ENCODE measurements at places on chromosomes 1 and 21.

- no peak for DNase-seq
Measured at GRCh38 chr1:244302876-244303609, 148.7 kb downstream of the ADSS2 start.

DNA sequence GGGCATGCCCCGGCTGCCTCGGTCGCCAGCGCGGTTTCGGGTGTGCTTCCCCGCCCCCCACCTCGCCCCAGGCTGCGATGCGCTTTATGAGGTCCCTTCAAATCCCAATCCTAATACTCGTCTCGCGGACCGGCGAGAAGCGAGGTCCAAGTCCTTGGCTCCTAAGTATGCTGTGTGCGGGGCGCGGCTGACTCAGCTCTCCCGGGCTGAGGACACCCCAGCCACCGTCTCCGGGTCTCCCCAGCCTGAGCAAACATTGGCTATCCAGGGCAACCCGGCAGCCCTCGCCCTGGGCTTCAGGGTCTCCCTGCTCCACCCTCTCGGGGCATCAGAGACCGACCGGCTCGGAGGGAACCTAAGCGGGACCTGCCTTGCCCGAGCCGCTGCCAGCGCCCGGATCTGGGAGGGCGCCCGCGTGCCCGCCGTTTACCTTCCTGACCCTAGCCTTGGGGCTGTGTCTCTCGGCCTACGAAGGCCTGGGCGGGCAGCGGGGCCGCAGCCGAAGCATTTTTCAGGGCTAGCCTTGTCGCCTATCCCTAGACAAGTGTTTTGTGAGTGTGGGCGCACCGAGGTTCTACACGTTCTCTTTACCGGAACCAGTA, 1.2 kb downstream of the ITPKB start:
- DNase-seq: peak; percentile 46

- no peak for DNase-seq
Measured at GRCh38 chr1:72846476-72847278, 564.3 kb upstream of the NEGR1 start.

DNA sequence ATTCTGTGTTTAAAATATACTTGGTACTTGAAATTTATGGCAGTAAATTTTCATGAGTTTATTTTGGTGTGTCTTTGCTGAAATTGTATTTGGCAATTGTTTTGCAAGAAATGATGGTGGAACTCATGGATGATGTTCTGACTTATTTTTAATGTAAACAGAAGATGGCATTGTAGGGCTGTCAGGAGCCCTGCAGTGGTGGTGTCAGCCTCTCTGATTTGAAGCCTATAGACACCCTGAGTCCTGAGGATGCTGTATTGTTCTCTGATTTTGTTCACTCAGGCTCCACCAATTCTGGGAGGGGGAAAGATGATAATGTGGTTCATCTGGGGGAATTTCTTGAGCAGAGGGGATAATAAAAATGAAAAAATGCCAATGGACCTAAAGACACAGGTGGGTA, 79.8 kb downstream of the LHX8 start:
- DNase-seq: no peak

DNA sequence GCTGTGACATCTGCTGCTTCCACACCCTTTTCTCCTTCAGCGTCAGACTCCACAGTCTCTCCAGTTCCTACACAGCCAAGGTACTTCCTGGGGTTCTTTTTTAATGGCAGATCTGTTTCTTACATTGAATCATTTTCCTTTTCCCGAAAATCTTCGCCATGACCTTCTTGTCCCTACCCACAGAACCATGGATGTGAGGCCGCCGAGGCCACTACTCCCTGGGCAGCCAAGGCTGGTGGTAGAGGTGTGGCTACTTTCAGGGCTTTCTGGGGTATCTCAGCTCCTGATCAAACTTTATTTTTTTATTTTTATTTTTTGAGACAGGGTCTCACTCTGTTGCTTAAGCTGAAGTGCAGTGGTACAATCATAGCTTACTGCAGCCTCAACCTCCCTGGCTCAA, 9.5 kb upstream of the LIN9 start:
- no peak for DNase-seq

GRCh38 chr21:42636520-42637266, 16.7 kb upstream of the PDE9A start:
- DNase-seq: no peak

DNA sequence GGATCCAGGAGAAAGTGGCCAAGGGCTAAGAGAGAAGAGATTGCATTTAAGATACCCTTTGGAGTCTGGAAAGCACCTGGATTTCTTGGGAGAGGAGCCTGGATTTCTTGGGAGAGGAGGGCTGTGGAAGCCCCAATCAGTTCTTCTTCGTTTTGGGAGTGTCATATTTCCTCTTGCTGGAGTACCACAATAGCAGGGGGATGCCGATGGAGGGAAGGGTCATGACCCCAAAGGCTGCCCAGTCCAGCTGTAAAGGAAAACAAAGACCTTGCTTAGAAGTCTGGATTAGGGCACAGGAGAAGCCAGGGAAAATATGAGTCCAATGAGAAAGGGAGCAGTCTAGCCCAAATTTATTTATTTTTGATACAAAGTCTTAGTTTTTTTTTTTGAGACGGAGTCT, 11.3 kb downstream of the SSR2 start:
- DNase-seq: peak; percentile 72

- no peak for DNase-seq
Measured at GRCh38 chr1:230992100-230992774, 13.3 kb downstream of the ARV1 start.

DNA sequence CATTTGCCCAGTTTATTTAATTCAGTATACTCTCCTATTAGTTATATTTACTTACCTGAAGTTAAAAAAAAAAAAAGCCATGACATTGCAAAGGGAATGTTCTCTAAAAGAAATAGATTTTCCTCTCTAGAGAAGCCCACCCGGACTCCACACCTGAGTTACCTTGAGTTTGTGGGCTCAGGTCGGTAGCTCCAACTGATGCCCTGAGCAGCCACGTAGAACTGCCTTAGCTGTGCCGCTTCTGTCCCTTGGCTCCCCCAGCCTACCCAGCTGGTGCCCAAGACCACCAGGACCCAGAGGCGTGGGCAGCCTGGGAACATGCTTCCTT, 250 bp downstream of the F5 start:
- no peak for DNase-seq

GRCh38 chr1:56844545-56845136, 10.0 kb upstream of the C8A start:
- DNase-seq: no peak

- DNase-seq: peak; percentile 61
Measured at GRCh38 chr1:157969697-157970485, 23.6 kb upstream of the KIRREL1 start.

GRCh38 chr21:32411350-32412161, 950 bp upstream of the EVA1C start:
- DNase-seq: no peak

- no peak for DNase-seq
Measured at GRCh38 chr1:85495556-85495955, 30.6 kb upstream of the DDAH1 start.

- DNase-seq: no peak
Measured at GRCh38 chr1:94678202-94678848, 136.8 kb upstream of the F3 start.

- DNase-seq: no peak
Measured at GRCh38 chr1:11841245-11842153, 6.1 kb downstream of the NPPA start.

Data from neuronal stem cell (in vitro differentiated cells).